ENCODE measurements at places on chromosomes 7 and 10. TPM values are rescaled to one million over a fixed set of nuclear protein-coding genes. Genes with fewer than 3 reads are reported as not detected.

Gene ACSM6
- total RNA-seq: not detected

Gene LIPF
- 18,610 TPM for total RNA-seq

Gene NPFFR1
- not detected for total RNA-seq

Gene LBX1
- total RNA-seq: not detected

Gene ZNHIT1
- 61.2 TPM for total RNA-seq

- H3K4me3 ChIP-seq: no peak overlapping the region
- DNase-seq: no peak
- H3K27me3 ChIP-seq: no peaks in the 10 kb centered on the region
- peaks cover 4% of the 10 kb centered on the region for H3K4me1 ChIP-seq
- H3K27ac ChIP-seq: no peak overlapping the region
These were observed 547.7 kb downstream of the TNS3 start for GRCh38 chr7:47034180-47034579.

GRCh38 chr7:26091933-26092332 lies 60.1 kb upstream of the NFE2L3 start:
- H3K27ac ChIP-seq: no peak overlapping the region
- no peak overlapping the region for H3K4me3 ChIP-seq
- peaks cover 10% of the 10 kb centered on the region for H3K4me1 ChIP-seq
- DNase-seq: no peak
- no peaks in the 10 kb centered on the region for H3K27me3 ChIP-seq

DNA sequence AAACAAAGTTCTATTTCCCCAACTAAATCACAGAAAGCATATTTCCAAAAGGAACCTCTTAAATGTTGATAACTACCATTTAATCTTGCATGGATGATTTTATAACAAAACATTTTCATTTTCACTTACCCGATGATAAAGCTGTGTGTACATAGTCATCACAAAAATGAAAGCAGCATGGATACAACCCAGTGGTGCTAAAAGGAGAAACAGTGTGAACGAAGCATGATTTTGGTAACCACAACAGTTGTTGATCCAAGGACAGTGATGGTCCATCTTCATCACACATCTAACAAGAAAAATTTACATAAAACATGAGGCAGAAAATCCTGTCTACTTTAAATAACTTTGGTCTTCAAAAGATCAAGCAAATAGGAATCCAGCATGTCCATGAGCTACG lies 4.7 kb downstream of the ZDHHC6 start:
- peaks cover 29% of the 10 kb centered on the region for H3K36me3 ChIP-seq
- H3K4me1 ChIP-seq: peaks cover 31% of the 10 kb centered on the region
- H3K27ac ChIP-seq: no peak overlapping the region
- H3K27me3 ChIP-seq: no peaks in the 10 kb centered on the region
- H3K4me3 ChIP-seq: no peak overlapping the region

- no peak for DNase-seq
- no peak overlapping the region for H3K27ac ChIP-seq
- no peak overlapping the region for H3K4me3 ChIP-seq
- no peaks in the 10 kb centered on the region for H3K27me3 ChIP-seq
- H3K36me3 ChIP-seq: peaks cover 39% of the 10 kb centered on the region
These were observed 11.6 kb downstream of the ADCK2 start for GRCh38 chr7:140684066-140684950.

- H3K27ac ChIP-seq: no peak overlapping the region
- no peaks in the 10 kb centered on the region for H3K27me3 ChIP-seq
- H3K36me3 ChIP-seq: no peaks in the 10 kb centered on the region
- no peak overlapping the region for H3K4me3 ChIP-seq
- peaks cover 3% of the 10 kb centered on the region for H3K4me1 ChIP-seq
These were observed 41.3 kb downstream of the IL2RA start for GRCh38 chr10:6020826-6021225.

DNA sequence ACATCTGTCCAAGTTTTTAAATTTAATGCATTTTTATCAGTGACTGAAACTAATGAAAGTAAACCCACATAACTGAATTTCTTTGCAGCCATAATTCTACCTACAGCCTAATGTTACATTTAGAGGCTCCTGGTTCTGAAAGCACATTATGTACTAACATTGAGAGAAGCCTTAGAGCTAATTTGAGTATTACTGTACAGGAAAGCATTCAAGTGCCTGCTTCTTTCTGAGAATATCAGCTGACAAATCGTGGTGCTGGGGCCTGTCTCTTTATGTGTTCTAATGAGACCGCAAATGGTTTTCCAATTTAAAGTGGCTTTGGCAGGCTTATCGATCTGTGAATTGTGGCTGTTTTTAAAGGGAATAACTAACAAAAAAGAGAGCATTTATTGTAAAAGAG lies 32.3 kb upstream of the DGKB start:
- H3K4me3 ChIP-seq: no peak overlapping the region
- H3K27ac ChIP-seq: no peak overlapping the region
- no peaks in the 10 kb centered on the region for H3K27me3 ChIP-seq
- no peak for DNase-seq

DNA sequence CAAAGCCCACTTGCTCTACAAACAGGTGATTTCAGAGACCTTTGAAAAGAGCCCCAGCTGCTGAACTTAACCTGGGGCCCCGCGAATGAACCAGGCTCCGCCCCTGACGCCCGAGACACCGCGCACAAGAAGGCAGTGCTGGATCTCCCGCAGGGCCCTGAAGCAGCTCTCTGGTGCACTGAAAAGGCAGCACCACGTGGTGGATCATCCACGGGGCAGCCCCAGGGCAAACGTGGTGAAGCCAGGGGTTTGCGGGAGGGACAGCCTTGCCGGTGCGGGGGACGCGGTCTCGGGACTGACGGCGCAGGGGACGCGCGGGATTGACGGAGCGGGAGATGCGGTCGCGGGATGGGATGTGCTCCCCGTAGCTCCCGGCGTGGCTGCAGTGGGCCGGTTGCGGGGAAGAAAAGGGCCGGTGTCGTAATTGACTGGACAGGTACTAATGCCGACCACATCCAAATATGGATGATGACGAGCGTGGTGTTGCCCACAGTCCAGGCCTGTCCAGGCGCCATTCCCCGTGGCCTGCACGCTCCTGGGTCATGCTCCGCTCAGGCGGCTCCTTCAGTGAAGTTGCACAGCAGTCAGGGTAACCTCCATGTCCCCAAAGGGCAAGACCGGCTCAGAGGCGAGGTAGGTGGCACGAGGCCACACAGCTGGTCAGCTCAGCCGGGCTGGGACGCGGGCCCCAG lies 421.1 kb downstream of the DNAJB6 start:
- no peak overlapping the region for H3K27ac ChIP-seq
- no peaks in the 10 kb centered on the region for H3K36me3 ChIP-seq
- no peak overlapping the region for H3K4me3 ChIP-seq
- H3K4me1 ChIP-seq: no peaks in the 10 kb centered on the region
- no peak for DNase-seq

DNA sequence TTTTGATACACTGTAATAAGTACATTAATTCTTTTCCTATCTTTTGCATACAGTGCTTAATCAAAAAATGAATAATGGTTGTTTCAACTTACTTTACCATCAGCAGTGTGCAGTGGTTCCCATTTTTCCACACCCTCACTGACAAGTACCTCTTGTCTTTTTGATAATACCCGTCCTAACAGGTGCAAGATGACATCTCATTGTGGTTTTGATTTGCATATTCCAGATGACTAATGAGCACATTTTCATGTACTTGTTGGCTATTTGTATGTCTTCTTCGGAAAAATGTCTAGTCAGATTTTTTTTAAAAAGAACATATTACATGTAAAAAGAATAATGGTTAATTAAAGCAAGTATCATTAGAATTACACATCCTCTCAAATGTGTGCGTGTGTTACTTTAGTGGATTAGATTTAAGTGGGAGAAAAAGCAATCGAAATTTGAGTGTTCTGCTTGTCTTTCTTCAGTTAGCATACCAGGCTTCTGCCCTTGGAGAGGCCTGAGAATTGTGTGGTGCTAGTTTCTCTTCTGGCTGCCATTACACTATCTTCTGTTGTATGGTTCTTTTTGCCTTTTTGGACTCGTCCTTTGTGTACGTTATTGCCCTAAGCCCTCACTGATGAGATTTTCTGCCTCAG lies 291.2 kb downstream of the AUTS2 start:
- H3K4me1 ChIP-seq: no peaks in the 10 kb centered on the region
- no peak overlapping the region for H3K4me3 ChIP-seq

DNA sequence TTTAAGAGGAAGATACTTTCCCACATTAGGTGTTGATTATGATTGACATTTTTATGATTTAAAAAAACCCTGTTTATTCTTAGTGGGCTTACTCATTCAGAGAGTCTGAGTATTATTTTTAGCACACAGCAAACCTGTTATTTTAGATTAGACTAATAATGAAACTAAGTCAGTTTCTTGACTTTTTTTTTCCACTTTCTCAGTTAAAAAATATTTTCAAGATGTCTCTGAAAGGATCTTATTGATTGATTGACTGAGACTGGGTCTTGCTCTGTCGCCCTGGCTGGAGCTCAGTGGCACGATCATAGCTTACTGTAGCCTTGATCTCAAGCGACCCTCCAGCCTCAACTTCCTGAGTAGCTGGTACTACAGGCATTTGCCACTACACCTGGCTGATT lies 20.4 kb upstream of the INPP5F start:
- H3K4me1 ChIP-seq: peaks cover 4% of the 10 kb centered on the region
- no peaks in the 10 kb centered on the region for H3K36me3 ChIP-seq
- no peak overlapping the region for H3K27ac ChIP-seq
- DNase-seq: no peak
- H3K27me3 ChIP-seq: no peaks in the 10 kb centered on the region
